Neural crest cell (in vitro differentiated cells): ENCODE measurements at places on chromosomes 4 and X. TPM values are rescaled to one million over a fixed set of nuclear protein-coding genes. Genes with fewer than 3 reads are reported as not detected.

The FAM241A gene
- 0.07 and 0.09 TPM in 2 replicates for total RNA-seq

The REPS2 gene
- total RNA-seq = 0.27 and 0.58 TPM in 2 replicates

GRCh38 chrX:21972721-21973120 is 32.2 kb downstream of the SMS start:
- peaks cover 48% of the 10 kb centered on the region for H3K36me3 ChIP-seq
- no peaks in the 10 kb centered on the region for H3K27me3 ChIP-seq
- H3K27ac ChIP-seq = peak overlapping the region; percentile 35
- DNase-seq = no peak
- no peak overlapping the region for H3K4me3 ChIP-seq

DNA sequence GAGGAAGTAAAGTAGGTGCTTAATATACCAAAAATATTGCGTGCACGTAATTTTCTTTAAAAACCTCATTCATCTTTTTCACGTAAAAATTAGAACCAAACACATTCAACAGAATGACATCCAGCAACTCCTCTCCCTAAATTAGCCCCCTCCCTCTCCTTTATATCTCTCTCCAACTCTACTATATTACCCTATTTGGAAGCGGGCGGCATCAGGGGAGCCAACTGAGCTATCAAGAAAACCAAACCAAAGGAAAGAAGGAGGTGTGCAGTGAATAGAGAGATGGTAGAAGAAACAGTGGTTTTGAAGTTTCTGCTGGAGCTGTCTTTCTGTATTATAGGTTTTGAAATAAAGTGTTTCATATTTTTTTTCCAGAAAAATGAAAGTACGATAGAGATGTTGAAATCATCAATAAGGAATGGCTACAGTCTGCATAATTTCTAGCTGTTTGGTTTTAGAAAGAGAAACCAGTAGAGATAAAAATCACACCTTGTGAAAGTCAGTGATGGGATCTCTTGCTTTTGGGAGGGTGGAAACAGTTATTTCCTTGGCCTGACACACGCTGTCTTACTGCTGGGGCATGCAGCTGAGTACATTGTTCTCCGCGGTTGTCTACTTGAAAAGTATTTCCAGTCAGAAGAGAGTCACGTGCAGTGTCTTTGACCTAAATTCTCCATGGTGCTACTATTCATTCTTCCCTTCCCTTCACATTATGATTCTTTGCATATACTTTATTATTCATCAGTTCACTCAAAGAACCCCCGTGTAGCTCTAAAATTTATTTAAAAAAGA is 94.1 kb upstream of the WDR17 start:
- DNase-seq = no peak
- peaks cover 37% of the 10 kb centered on the region for H3K4me1 ChIP-seq
- no peaks in the 10 kb centered on the region for H3K27me3 ChIP-seq
- H3K27ac ChIP-seq = peak overlapping the region; percentile 52
- peak overlapping the region; percentile 29 for H3K4me3 ChIP-seq

GRCh38 chr4:78058591-78059523 is 1.7 kb downstream of the FRAS1 start:
- peak overlapping the region; percentile 91 for H3K4me3 ChIP-seq
- H3K36me3 ChIP-seq = no peaks in the 10 kb centered on the region
- H3K4me1 ChIP-seq = peaks cover 31% of the 10 kb centered on the region
- peaks cover 31% of the 10 kb centered on the region for H3K27me3 ChIP-seq
- H3K27ac ChIP-seq = peak overlapping the region; percentile 47

GRCh38 chr4:113637823-113638561 is 123.5 kb downstream of the CAMK2D start:
- H3K27ac ChIP-seq = no peak overlapping the region
- no peak overlapping the region for H3K4me3 ChIP-seq
- peaks cover 23% of the 10 kb centered on the region for H3K4me1 ChIP-seq
- H3K36me3 ChIP-seq = peaks cover 3% of the 10 kb centered on the region

- H3K4me3 ChIP-seq = no peak overlapping the region
- no peak for DNase-seq
- no peaks in the 10 kb centered on the region for H3K4me1 ChIP-seq
- no peaks in the 10 kb centered on the region for H3K27me3 ChIP-seq
- H3K36me3 ChIP-seq = no peaks in the 10 kb centered on the region
- H3K27ac ChIP-seq = no peak overlapping the region
Observed at GRCh38 chr4:70488748-70489147, 16.8 kb downstream of the MUC7 start.

The ATOH1 gene
- total RNA-seq = not detected in 2 replicates

DNA sequence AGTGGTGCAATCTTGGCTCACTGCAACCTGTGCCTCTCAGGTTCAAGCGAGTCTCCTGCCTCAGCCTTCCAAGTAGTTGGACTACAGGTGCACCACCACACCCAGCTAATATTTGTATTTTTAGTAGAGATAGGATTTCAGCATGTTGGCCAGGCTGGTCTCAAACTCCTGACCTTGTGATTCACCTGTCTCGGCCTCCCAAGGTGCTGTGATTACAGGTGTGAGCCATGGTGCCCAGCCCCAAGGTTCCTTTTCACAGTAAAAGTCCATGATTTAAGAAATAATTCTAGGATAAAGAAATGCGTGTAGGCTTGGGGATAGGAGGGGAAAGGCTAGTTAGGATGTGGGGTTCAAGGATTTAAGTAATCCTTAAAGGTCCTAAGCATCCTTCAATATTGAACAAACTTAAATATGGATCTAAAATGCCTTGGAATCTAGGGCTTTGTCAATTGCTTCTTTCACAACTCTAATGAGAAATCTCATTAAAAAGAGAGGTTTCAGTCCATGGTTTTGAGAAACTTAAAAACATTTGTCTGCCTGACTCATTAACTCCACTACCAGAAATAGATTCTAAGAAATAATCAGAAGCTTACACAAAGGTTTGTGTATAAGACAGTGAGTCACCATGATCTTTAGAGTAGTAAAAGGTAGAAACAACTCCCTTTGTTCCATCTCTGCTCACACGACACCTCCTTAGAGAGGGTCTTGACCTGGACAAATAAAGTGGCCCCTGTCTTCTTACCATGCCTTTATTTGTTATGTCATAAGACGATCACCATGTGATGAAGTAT is 203.2 kb downstream of the PTTG2 start:
- peaks cover 39% of the 10 kb centered on the region for H3K4me1 ChIP-seq
- no peak for DNase-seq
- no peaks in the 10 kb centered on the region for H3K27me3 ChIP-seq
- no peak overlapping the region for H3K4me3 ChIP-seq
- no peak overlapping the region for H3K27ac ChIP-seq
- H3K36me3 ChIP-seq = peaks cover 5% of the 10 kb centered on the region

- H3K36me3 ChIP-seq = no peaks in the 10 kb centered on the region
- H3K27me3 ChIP-seq = no peaks in the 10 kb centered on the region
- H3K27ac ChIP-seq = no peak overlapping the region
- H3K4me3 ChIP-seq = no peak overlapping the region
- H3K4me1 ChIP-seq = peaks cover 14% of the 10 kb centered on the region
- no peak for DNase-seq
Observed at GRCh38 chr4:147303873-147304229, 177.0 kb upstream of the EDNRA start.

GRCh38 chrX:73916931-73917667 is 354.1 kb downstream of the CHIC1 start:
- H3K4me3 ChIP-seq = peak overlapping the region; percentile 57
- no peak for DNase-seq
- peak overlapping the region; percentile 99 for H3K27ac ChIP-seq
- no peaks in the 10 kb centered on the region for H3K36me3 ChIP-seq

GRCh38 chrX:82125103-82125502 is 923.2 kb downstream of the SH3BGRL start:
- no peaks in the 10 kb centered on the region for H3K36me3 ChIP-seq
- no peaks in the 10 kb centered on the region for H3K27me3 ChIP-seq
- no peak overlapping the region for H3K4me3 ChIP-seq
- H3K27ac ChIP-seq = no peak overlapping the region

The FRG1 gene
- total RNA-seq = 41.5 and 45.2 TPM in 2 replicates

DNA sequence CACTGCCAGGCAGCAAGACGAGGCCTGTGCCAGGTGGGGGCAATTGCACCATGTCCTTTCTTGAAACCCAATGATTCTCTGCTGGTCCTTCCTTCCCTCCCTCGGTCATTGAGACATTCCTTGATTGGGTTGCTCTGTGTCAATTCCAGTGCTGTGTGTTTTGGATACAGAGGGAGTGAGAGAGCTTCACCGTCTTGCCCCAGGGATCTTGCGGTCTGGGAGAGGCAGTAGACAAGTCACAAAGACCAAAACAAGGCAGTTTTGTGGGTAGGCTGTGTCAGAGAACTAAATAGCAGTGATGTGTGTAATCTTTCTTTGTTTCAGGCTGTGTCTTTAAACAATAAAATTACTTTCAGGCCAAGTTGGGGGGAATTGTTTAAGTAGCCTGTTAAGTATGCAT is 38.8 kb upstream of the TADA2B start:
- no peak for DNase-seq
- H3K27ac ChIP-seq = peak overlapping the region; percentile 19
- H3K36me3 ChIP-seq = peaks cover 10% of the 10 kb centered on the region

- no peak overlapping the region for H3K27ac ChIP-seq
- no peak for DNase-seq
- no peaks in the 10 kb centered on the region for H3K27me3 ChIP-seq
- H3K4me1 ChIP-seq = no peaks in the 10 kb centered on the region
- H3K36me3 ChIP-seq = no peaks in the 10 kb centered on the region
Observed at GRCh38 chr4:178632415-178632814, 1190.2 kb upstream of the AGA start.

The HPGD gene
- not detected in 2 replicates for total RNA-seq
